Inflammatory macrophage treated with lipopolysaccharide for 1 hour (primary cell): ENCODE measurements at places on chromosomes 13 and 19.
A peak's percentile ranks its signal among the peaks of the same experiment; 100 is the strongest.

DNA sequence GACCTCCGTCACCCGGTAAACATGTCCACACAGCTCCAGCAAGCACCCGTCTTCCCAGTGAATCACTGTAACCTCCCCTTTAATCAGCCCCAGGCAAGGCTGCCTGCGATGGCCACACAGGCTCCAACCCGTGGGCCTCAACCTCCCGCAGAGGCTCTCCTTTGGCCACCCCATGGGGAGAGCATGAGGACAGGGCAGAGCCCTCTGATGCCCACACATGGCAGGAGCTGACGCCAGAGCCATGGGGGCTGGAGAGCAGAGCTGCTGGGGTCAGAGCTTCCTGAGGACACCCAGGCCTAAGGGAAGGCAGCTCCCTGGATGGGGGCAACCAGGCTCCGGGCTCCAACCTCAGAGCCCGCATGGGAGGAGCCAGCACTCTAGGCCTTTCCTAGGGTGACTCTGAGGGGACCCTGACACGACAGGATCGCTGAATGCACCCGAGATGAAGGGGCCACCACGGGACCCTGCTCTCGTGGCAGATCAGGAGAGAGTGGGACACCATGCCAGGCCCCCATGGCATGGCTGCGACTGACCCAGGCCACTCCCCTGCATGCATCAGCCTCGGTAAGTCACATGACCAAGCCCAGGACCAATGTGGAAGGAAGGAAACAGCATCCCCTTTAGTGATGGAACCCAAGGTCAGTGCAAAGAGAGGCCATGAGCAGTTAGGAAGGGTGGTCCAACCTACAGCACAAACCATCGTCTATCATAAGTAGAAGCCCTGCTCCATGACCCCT, 9.0 kb upstream of the CEACAM5 start:
- no peak for DNase-seq

DNA sequence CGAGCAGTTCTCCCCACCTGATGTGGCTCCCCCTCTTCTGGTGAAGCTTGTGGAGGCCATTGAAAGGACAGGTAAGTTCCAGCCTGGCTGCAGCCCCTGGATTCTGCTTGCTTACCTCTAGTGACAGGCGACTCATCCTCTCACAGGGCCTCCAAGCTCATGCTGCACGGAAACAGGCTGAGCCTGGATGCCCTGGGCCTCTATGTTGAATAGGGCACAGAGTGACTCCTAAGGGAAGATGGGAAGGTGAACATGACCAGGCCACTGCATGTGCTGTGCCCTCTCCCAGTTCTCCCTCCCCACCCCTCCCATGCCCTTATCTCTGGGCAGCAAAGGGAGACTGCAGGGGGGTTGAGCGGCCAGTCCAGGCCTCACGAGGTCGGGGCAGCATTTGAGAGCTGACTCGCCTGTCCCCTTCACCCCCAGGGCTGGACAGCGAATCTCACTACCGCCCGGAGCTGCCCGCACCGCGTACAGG, 7.6 kb downstream of the PIK3R2 start:
- no peak for DNase-seq

DNA sequence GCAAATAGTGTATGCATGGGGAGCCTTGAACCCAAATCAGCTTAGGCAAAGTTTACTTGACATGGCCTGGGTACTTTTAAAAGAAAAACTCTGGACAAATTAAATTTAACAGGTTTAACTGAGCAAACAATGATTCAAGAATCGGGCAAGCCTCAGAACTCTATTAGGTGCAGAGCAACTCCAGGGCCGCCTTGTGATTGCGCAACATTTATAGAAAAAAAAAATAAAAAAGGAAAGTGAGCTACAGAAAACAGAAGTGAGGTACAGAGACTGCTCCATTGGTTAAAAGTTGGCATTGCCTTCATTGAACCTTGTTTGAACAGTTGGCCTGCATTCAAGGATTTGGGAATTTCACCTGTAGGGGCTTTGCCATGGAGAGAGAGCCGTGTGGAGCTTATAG, 421.0 kb upstream of the TSHZ3 start:
- no peak for DNase-seq

DNA sequence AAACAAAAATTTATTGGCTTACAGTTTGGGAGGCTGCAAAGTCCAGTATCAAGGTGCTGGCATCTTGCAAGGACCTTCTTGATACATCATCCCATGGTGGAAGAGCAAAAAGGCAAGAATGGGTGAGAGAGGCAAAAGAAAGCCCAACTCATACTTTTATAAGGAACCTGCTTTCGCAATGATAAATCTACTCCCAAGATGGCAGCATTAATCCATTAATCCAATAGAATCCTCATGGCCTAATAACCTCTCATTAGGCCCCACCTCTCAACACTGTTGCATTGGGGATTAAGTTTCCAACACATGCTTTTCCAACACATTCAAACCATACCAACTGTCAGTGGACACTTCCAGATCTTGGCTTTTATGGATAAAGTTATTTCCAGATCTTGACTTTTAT, 48.7 kb upstream of the ZNF507 start:
- no peak for DNase-seq

DNA sequence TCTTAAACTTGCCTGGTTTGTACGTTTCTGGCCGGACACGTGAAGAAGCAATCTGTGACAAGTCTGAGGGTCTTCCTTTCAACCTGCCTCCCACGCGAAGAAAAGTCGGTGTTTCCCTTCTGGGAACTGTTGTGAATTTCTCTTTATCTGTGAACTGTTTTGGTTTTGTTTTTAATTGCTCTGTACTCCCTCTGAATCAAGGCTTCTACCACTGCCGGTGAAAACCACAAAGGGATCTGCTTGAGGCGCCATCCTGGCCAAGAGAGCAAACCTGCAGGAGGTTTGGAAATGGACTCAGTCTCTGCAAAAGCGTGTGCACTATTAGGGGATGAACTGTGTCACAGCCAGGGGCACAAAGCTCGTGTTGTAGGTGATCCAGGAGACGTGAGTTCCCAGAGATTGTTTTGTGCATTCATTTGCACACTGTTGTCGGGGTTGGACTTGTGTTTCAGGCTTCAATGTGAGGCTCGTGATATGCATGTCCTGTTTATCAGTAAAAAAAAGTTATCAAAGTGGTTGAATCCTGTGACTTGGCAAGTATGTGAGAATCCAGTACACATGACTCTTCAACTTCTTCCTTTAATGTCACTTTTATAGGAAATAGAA, 9.7 kb downstream of the SIGLEC8 start:
- DNase-seq = no peak

DNA sequence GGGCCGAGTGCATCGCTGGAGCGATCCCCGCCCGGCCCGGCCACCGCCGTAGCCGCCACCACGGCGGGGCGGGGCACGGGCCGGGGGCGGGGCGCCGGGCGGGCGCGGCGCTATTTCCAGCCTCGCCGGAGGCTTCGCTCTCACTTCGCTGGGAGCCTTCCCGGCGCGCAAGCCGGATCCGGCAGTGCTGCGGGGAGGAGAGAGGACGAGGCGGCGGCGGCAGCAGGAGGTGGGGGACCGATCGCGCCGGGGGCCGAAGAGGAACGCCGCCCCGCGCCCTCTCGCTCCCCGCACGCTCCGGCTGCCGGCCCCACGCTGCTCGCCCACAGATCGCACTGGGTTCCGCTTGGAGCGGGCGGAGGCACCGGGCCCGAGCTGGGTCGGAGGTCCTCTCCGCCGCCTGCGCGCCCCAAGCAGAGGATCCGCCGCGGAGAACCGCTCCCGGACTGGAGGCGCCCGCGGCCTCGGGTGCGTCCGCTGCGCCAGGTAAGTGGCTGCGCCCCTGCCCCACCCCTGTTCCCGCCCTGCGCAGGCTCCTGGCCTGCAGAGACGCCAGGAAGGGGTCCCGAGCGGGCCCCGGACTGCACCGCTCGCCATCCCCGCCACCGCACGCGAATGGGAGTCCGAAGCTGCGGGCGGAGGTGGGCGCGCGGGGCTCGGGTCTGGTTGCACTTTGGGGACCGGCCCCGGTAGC, at the start of gene CHST8:
Gene CHST8, plus strand, starts transcription at position 143 of the 694 bp plus-strand sequence. CDS start 67,309 bp downstream, outside the sequence.
- no peak for DNase-seq

DNA sequence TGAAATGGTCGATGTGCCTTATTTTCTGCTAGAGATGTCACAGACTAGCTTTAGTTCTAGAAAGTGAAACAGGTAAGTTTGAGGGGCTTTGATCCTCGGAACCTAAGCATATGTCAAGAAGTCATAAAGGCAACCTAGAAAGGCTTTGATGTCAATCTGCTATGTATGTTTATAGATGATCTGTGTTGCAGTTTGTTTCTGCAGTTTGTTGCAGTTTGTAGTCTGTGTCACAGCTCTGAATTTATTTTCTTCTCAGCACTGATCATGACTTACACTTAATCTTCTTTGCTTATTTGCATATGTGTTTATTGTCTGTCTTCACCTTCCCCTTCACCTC, 5.9 kb downstream of the LSM14A start:
- DNase-seq = no peak

DNA sequence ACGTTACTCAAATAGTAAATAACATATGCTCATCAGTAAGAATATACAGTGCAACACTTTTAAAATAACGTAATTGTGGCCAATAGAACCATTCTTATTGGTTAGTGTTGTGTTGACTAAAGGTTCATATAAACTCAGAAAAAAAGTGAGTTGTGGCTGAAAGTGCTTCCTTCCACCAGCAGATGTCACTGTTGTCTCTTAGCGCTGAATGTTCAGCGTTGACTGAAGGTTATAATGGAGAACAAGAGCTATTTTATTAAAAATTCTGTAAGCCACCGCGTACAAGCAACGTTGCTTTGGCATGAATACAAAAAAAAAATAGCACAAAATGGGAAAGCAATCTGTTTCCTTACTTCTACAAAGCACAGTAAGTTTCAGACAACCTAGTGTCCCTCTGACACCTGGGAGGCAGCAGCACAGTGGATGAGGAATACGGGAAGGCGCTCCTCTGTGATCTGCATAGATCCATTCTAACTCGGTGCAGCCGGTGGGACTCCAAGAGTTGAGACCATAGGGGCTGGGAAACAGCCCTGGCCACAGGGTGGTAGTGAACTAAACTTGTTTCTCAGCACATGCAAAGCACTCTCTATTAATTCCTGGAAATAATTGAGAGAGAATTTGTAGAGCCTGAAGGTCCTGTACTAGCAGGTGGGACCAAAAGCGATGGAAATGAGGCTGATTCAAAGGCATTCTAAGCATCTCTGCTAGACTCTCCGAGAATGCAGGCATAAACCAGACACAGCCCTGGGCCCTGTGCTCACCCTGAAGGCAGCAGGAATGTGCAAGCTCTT, 23.9 kb upstream of the OXGR1 start:
- DNase-seq = peak; percentile 47

- no peak for DNase-seq
Measured at GRCh38 chr19:6765738-6766356, 1.4 kb downstream of the SH2D3A start.

DNA sequence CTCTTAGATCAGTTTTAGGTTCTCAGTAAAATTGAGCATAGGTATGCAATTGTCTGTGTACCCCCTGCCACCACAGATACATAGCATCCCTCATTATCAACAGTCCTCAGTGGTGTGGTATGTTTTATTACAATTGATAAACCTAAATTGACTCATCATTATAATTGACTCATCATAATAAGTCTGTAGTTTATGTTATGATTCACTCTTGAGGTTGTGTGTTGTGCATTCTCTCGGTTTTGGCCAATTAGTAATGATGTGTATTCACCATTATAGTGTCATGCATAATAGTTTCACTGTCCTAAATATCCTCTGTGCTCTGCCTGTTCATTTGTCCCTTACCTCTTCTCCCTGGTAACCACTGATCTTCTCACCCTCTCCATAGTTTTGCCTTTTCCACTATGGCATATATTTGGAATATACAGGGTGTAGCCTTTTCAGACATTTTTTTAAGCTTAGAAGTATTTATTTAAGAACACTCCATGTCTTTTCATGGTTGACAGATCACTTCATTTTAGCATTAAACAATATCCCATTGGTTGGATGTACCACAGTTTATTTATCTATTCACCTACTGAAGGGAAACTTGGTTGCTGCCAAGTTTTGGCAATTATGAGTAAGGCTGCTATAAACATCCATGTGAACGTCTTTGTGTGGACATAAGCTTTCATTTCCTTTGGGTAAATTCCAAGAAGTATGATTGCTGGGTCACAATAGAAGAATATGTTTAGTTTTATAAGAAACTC, 1620.6 kb upstream of the MIR17HG start:
- no peak for DNase-seq

DNA sequence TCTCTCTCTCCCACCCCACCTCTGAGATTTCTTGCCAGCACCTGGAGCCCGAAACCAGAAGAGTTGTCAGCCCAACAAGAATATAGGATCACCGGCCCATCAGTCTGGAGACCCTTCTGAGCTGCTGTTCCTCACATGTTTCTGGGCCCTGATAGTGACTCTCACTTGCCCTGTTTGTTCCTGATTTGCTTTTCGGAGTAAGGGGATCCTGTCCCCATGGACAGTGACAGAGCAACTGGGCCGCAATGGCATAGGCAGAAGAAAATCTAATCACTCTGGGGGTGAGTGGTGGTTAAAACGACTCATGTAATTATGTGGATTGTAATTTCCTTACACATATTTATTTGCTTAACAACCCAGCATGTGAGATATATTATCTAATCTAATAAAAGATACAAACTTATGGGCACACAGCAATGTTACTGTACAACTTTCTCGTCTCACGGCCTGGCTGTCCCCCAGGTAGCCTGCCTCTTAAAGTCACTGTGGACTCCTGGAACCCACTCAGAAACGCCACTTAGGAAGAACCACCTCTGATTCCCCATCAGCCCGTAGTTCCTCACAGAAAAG, 663 bp upstream of the SMAD9 start:
- DNase-seq = no peak

- DNase-seq = peak; percentile 40
Measured at GRCh38 chr19:44657211-44657921, 13.7 kb downstream of the PVR start.

- no peak for DNase-seq
Measured at GRCh38 chr13:106118996-106119395, 416.5 kb downstream of the EFNB2 start.

DNA sequence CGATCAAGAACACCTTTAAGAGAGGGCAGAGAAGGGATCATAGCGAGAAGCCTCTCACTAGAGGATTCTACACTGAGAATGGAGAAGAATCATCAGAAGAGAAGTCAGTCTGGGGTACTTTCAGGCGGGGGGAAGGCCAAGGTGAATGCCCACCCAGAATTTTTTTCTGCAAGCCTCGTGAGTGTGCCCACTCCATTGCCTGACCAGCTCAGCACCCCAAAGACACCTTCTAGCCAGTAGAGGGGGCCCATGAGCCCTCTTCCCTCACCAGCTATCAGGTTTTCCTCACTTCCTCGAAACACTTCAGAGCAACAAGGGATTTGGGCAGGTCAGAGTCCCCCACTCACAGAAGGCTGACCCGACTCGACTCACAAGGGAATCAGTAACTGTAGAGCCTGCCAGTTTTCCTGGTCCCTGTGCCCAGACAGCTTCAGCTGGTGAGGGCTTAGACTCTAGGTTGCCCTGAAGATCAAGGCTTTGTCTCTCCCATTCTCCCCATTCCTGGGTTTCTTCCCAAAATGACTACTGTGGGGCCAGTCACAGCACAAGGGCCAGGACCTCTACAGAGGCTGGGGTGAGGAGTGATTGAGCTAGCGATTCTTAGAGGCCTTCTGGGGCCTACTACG, 18.4 kb downstream of the NLRP13 start:
- no peak for DNase-seq
